HS-5 (cell line): ENCODE measurements at places on chromosomes 3 and 15.
A peak's percentile ranks its signal among the peaks of the same experiment; 100 is the strongest.

DNA sequence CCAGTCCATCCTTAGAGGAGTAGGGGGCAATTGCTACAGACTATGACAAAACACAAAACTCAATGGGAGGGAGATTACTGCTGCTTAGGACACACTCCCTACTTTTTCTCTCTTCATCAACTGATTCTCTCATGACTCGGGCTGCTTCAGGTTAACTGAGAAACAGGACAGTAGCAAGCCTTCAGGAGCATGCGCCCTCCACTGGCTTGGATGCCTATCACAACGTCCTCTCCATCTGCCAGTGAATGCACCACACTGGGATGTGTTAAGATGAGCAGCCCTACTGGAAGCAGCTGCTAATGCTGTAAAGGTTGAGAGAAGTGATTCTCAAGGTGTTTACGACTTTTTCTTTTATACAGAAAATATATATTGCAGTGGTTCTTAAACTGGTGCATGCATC lies 542.3 kb downstream of the EDEM1 start:
- no peak for DNase-seq

DNA sequence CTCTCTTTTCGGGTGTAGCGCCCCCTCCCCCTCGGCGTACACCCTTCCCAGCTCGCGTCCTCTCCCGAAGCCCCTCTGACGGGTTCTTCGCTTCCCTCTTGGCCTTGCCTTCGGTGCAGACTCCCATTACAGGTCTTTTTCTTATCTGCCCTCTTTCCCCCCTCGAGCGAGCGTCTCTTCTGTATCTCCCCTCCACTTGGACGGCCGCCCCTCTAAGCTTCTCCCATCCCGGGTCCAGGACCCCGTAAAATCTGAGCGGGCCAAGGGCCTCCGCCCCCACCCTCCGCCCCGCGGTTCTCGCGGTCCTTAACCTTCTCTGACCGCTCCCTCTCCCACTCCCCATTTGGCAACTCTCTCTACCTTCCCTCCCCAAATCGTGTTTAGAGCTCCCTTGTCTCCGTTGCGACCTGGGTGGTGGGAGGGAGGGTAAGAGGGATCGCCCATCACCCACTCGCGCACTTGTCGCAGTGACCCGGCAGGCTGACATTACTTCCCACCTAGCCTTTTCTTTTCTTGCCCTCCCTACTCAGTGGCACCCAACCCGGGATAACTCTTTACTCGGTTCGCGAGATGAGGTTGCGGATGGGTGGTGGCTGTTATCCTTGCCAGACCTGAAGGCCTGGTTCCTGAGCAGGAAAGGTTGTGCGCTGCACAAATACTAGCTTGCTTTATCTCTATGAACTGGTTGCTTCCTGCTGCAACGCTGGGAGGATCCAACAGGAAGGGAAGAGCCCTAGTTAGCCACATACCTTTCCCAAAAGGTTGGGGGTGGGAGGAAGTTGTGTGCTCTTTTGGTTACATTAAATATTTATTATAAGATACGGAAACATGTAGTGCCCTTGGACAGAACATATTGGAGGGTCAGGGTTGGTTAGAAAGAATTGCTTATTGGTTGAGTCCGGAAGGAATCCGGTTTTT lies 922 bp downstream of the RAB11A start:
- no peak for DNase-seq

- DNase-seq, result no peak
Observed at GRCh38 chr15:57422113-57422754, 45.9 kb downstream of the CGNL1 start.

GRCh38 chr3:138949445-138950005 lies 2.5 kb downstream of the FOXL2NB start:
- DNase-seq, result no peak

- DNase-seq, result peak; percentile 83
Observed at GRCh38 chr15:89820666-89821611, 6.3 kb upstream of the ANPEP start.

DNA sequence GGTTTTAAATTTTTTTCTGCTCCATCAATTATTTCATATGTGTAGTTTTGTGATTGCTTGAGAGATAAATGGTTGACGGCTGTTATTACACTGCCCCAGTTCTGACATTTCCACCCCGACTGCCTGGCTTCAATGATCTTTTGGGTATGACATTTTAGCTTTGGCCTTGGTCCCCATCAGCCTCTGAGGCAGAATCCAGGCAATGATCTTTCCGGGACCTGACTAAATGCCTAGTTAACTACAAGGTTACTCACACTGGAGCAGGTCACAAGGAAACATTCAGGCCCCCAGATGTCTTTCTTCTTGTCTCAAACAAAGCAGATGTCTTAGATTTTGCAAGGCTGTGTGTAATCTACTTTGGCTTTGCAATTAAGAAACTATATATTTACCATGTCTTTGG lies 61.1 kb upstream of the TMCO5A start:
- DNase-seq, result no peak

DNA sequence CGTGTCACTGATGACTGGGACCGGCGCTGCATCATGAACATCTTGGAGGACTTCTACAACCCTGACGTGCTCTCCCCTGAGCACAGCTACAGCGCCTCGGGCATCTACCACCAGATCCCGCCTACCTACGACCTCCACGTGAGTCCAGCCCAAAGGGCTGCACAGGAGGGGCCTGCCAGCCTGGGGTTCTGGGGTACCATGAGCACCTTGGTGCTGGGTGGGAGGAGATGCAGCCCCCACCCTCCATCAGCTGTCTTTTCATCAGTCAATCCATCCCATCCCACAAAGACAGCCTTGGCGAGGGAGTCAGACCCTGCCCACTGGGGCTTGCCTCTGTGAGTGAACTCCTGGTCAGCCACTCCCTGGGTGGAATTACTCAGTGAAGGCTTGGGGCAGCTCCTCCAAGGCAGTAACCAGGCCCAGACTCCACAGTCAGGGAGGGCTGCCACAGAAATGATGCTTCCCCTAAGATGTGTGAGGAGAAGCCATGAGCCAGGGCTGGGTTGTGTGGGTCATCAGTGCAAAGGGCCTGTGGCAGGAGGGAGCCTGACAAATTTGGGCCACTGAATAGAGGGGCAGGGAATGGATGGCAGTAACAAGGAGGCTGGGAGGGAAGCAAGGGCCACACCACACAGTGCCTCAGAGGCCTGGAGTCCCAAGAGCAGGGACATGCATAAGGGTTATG lies 47.9 kb downstream of the SEMA3G start:
- DNase-seq, result no peak

DNA sequence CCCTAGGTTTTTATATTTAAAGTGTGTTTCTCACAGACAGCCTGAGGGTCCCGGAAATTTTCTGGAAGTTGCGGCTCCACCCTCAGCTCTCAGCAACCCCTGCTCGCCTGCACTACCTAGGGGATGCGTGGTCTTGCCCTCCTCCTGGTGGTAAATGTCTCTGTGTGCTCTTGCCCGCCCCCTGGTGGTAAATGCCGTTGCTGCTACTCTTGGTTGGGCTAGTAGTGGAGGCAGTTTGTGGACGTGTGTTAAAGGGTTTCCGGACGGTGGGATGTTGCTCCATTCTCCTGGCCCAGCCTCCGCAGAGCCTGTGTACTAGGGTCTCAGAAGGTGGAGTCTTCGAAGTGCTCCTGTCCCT lies 27.4 kb downstream of the STOML1 start:
- DNase-seq, result no peak

GRCh38 chr15:77846360-77846759 lies 213.6 kb upstream of the LINGO1 start:
- DNase-seq, result no peak

DNA sequence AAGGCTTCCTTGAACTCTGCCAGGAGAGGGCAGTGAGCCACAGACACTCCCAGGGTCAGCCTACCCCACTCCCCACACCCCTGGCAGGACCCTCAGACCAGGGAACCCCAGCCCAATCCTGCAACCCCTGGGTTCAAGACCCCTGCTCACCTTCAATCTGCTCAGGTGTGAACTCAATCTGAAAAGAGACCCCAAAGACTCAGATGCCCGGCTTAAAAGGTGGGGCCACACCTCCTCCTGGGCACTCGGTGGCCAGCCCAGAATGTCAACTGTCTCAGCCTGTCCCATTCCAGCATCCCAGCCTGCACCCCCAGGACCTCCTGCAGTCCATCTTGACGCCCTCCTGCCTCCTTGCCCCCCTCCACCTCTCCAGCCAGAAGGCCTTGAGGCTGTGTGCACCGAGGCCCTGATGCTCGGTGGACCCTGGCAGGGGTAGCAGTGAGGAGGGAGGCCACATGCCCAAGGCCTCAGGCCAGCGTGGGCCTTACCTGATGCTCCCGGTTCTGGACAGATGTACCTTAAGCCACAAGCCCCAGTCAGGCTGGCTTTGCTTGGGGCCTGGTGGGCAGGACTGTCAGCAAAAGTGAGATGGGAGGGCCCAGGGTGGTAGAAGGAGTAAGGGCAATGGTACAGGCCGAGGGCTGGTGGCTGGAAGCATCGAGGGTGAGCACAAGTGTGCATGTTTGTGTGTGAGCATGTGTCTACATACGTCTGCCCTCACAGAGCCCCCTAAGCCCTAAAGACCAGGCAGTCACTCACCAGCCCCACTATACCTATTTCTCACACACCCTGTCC lies 2.2 kb downstream of the MYL3 start:
- no peak for DNase-seq

DNA sequence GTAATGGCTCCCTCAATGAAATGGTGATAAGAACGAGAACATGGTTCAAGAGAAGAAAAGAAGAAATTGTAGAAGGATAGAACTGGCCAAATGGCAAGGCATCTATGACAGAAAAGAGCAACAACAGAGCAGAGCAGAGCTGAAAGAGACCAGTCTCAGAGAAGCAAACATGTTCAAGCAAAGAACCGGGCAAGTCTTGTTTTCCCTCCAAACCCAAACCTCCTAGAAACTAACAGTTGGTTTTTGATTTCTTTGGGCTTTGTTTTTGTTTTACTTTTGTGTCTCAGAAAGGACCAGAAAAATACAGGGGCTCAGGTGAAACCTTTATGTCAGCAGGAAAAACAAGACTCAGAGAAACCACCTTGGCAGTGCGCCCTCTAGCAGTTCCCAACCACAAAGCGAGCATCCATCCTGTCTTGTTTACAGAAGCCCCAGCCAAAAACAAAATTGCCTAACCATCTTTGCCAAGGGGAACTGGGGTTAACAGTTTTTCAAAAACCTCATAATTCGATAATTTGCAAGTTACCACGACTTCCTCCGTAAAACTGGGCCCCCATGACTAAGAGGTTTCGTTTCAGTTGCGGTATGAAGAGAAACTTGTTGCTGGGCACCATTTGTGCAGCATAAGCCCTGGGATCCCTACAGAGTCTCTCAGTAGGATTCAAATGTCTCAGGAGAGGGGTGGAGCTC lies 159.2 kb upstream of the SLC24A5 start:
- DNase-seq, result no peak

GRCh38 chr3:46065294-46065705 lies 38.0 kb upstream of the XCR1 start:
- no peak for DNase-seq

- no peak for DNase-seq
Observed at GRCh38 chr3:5633960-5634359, 446.5 kb downstream of the EDEM1 start.

DNA sequence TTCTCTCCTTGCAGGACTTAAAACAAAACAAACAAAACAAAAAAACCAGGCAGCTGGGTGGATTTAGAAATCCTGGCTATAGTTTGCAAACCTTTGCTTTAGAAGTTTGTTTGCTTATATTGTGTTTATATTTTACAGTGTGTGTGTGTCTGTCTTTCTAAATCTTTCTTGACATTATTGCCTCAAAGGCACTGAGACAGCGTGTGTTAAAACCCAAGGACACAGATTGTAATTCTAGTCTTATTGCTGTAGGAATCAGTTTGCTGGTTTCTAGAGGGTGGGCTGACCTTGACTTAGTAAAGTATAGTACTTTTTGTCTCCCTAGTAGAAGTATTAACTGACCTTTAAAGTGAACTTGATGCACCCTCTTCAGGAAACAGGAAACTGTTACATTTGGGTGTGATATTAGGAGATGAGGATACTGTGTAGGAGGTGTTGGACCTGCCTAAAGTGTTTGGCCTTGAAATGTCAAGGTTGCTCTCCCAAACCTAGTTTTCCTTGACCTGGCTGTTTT lies 71.0 kb downstream of the TCF12 start:
- DNase-seq, result no peak

DNA sequence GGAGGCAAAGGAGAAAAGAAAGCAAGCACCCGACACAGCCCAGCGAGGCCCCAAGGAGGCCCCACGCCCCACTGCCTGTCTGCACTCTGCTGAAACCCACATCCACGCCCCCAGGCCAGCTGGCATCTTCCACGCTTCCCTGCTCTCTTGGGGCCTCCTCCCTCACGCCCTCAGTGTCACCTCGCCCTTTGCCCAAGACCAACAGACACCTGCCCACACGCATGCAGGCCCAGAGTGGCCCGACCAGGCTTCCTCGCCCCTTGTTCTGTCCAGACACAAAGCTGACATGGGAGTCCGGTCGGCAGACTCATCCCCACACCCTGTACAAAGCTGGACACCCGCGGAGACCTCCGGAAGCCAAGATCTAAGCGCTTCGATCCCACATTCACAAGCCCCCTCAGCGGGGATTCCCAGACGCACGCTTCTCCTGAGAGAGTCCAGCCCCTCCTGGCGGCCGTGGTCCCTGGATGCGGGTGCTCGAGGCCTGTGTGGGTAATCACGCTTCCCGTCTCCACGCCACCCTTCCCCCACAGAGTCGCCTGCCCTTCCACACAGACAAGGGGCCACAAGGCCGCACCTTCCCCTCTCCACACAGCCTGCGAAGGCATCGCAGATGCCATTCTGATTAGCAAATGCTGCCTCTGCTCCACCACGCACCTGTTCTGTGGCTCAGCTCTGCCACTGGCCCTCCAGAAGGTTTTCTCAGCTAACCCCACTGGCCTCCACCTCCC lies 176.6 kb downstream of the XXYLT1 start:
- no peak for DNase-seq

- no peak for DNase-seq
Observed at GRCh38 chr15:63901912-63902670, 68.3 kb upstream of the HERC1 start.

- DNase-seq, result no peak
Observed at GRCh38 chr3:129180461-129180860, 3.2 kb downstream of the CNBP start.

- DNase-seq, result no peak
Observed at GRCh38 chr3:52108302-52109232, 45.7 kb downstream of the POC1A start.

- no peak for DNase-seq
Observed at GRCh38 chr15:60394689-60395097, 3.1 kb downstream of the ANXA2 start.

GRCh38 chr3:133574260-133574881 lies 885 bp downstream of the CDV3 start:
- DNase-seq, result no peak

DNA sequence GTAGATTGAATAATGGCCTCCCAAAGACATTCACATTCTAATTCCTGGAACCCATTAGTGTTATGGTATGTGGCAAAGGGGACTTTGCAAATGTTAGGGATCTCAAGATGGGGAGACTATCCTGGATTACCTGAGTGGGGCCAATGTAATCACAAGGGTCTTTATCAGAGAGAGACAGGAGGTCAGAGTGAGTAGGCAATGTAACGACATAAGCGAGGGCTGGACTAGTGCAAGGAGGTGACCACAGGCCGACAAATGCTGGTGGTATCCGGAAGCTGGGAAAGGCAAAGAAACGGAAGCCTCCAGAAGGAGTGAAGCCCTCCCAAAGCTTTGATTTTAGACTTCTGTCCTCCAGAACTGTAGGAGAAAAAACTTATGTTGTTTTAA lies 26.5 kb upstream of the AQP9 start:
- DNase-seq, result no peak

GRCh38 chr3:49462222-49462621 lies 7.8 kb upstream of the DAG1 start:
- no peak for DNase-seq

- no peak for DNase-seq
Observed at GRCh38 chr3:118347396-118348168, 687.1 kb downstream of the IGSF11 start.

- no peak for DNase-seq
Observed at GRCh38 chr3:19967812-19968211, 20.9 kb downstream of the RAB5A start.

- no peak for DNase-seq
Observed at GRCh38 chr3:169764312-169764881, 463 bp downstream of the TERC start.
